ENCODE measurements at places on chromosomes 4 and X. TPM values are rescaled to one million over a fixed set of nuclear protein-coding genes. Genes with fewer than 3 reads are reported as not detected.
A peak's percentile ranks its signal among the peaks of the same experiment; 100 is the strongest.

PPAT gene
- total RNA-seq = 21.3 TPM

IQSEC2 gene
- 6.6 TPM for total RNA-seq

RRH gene
- total RNA-seq = 0.16 TPM

TMEM271 gene
- total RNA-seq = 0.21 TPM

GABRE gene
- total RNA-seq = 81.1 TPM

SCRG1 gene
- 2.4 TPM for total RNA-seq

CLNK gene
- total RNA-seq = 1.2 TPM

DNA sequence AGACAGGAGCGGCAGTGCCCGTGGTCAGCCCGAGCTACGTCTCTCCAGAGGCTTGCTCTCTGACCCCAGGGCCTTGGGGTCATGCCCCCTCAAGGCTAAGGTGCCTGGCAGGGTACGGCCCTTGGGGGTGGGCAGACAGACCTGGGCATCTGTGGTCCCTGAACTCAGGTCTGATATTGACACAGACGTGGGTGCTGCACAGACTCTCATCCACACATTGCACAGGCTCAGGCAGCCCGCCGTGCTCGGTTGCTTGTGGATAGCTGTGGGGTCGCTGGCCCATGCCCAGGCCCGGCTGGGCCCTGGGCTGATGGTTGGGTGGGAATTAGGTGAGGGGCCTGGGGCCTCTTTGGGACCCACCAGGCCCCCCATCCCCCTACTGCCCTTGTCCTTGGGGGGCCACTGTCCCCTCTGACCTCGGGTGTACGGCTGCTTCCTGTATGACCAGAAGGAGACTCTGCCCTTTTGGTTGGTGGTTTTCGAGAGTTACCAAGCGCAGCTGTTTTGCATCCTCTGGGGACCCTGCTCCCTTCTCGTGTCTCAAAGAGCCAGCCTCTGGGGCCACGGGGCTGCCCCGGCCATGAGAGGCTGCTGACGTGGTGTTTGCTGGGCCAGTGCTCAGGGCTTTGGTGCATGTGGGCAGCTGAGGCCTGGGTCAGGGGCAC lies 10.1 kb downstream of the FGFRL1 start:
- DNase-seq = no peak

GRCh38 chrX:30156880-30157560 lies 58.3 kb upstream of the MAGEB2 start:
- DNase-seq = no peak

DNA sequence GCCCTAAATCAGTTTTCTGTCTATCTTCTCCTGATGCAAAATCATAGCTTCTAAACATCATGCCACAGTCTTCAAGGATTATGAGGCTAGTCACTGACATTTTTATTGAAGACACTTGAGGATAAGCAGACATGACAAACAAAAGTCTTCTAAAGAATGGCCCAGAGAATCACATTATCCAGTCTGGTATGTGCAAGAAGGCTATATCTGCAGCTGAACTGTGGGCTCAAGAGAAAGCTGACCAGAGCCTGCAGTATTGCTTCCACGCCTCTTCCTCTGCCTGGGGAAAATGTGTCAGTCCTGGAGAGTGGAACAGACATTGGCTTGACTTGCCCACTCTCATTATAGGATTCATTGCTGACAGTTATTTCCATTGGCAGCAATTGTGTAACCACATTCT lies 553.5 kb downstream of the SPOCK3 start:
- DNase-seq = no peak

- DNase-seq = no peak
These were observed at the start of gene ANXA3 for GRCh38 chr4:78551420-78552351. Gene ANXA3 (plus strand): TSS chr4:78551770. CDS start chr4:78554474, 2,704 bp downstream.

- DNase-seq = no peak
These were observed 30.9 kb downstream of the BMP2K start for GRCh38 chr4:78806943-78807460.

- no peak for DNase-seq
These were observed 7.4 kb upstream of the TBC1D25 start for GRCh38 chrX:48532161-48532560.

- DNase-seq = no peak
These were observed 36.5 kb downstream of the SHOX start for GRCh38 chrX:666762-667720.

DNA sequence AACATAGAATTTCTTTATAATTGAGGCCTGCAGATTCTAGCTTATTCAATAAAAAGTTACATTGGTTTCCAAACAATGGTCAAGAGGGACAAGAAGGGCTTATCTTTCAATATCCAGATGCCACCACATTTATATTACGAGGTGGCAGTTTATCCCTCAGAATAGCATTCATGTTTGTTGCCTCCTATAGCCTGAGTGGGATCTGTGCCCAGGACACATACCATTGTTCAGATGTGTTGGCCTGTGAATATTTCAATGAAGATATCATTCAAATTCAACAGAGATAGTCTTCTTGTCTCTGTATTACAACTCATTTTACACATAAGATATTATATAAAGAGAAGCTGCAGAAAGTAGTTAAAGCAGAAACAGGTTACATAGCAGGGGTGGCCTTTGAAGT lies 20.5 kb downstream of the GLRB start:
- no peak for DNase-seq

DNA sequence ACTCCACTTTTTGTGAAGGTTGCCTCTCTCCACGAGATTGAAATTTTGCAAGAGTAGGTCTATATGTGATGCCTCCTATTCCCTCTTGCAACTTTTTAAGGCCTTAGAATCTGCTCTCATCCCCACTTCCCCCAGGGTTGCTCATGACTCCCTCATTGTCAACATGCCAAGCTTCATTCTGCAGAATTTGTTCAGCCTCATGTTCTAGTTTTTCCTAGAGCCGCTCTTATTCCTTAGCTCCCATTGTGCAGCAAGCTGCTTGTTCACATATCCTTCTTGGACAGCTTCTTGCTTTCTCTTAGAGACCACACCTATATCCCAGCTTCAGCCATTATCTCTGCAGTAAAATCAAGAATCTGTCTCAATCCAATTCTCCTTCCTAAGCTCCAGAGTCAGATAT lies 82.4 kb downstream of the CNGA2 start:
- no peak for DNase-seq

GRCh38 chr4:70722199-70722791 lies 531 bp downstream of the RUFY3 start:
- no peak for DNase-seq

DNA sequence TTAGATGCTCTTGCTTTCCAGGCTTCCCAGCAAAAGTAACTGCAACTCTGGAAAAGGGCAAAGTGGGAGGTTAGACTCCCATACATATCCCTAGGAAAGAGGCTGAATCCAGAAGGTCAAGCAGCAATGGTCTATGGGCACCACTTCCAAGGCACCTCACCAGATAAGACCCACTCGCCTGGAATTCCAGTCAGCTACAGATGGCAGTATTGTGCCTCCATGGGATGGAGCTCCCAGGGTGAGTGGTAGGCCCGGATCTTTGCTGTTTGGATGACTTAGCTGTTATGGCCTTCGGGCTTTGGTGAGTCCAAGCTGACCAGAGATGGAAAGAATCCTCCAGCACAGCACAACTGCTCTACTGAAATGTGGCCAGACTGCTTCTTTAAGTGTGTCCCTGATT lies 688.0 kb downstream of the PCDH19 start:
- DNase-seq = no peak

DNA sequence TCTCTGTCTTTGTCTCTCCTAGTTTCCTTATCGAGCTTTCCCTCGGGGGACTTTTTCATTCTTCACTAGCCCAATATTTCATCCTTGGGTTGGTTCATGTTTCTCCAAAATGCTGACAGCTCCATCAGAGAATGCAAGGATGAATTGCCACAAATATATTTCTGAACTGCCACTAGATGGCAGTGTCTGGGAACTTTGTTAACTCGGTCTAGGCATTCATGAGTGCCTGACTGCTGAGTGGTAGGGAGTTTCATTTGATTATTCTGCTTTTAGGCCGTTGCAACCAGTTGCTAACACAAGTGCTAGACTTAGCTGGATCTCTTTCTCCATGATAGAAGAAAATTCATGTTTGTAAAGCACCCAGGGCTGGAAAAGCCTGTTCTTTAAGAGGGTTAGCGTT lies 73.5 kb upstream of the RAP2C start:
- peak; percentile 4 for DNase-seq

DNA sequence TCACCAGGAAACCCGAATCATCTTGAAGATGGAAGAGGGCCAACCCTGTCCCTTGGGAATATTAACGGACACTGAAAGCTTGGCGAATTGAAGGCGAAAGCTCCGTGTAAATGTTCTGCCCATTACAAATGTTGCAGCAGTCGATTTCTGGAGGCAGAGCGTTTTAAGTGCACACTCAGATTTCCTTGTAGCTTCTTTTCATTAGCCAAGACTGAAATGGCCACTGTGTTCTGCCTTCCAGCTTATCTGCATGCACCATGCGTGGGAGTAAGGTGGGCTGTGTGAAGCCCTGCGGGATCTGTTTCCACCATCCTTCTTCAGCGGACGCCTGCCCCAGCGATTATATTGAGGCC lies 1.3 kb downstream of the SMIM20 start:
- no peak for DNase-seq

- DNase-seq = no peak
These were observed 43.0 kb downstream of the AMELX start for GRCh38 chrX:11336201-11336600.

- DNase-seq = no peak
These were observed 391.0 kb downstream of the RAB28 start for GRCh38 chr4:13093170-13093569.

GRCh38 chr4:15990570-15991285 lies 27.8 kb upstream of the FGFBP2 start:
- no peak for DNase-seq

DNA sequence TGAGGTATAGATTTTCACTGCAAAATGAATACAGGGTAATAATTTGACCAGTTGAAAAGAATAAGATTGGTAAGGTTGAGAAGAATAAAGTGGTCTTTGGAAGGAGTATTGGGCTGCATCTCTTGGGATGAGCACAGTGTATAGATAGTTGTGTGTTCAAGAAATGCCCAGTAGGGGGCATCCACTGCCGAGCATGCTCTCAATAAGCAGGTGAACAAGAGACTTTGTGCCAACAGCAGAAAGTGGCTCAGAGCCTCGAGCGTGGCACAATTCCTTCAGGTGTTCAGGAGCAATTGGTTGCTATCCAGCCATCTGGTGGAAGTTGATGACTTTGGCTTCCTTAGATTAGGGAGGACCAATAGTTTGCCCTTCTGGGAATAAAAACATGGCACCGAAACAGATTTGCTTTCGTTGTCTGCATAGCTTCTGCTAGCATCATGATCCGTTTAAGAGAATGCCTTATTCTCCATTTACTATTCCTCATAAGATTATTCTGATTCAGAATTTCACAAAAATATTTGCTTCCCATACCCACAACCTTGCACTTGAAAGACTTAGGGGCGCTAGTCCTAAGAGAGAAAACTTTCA lies 258.1 kb upstream of the NEIL3 start:
- DNase-seq = no peak

DNA sequence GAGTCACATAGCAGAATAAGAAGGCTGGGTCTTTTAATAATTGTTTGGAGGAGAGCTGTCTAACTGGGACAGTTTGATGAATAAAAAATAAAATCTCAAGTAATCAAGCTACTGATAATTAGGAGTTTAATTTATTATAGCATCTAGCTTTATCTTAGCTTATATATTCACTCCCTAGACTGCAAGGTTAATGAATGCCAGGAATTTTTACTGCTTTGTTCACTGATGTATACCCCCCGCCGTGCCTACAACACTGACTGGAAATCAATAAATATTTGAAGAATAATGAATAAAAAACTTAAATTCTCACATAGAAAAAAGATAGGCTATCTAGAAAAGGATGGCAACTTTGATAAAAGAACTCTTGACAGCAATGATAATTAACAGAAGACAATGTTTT lies 59.7 kb downstream of the IQCM start:
- no peak for DNase-seq

DNA sequence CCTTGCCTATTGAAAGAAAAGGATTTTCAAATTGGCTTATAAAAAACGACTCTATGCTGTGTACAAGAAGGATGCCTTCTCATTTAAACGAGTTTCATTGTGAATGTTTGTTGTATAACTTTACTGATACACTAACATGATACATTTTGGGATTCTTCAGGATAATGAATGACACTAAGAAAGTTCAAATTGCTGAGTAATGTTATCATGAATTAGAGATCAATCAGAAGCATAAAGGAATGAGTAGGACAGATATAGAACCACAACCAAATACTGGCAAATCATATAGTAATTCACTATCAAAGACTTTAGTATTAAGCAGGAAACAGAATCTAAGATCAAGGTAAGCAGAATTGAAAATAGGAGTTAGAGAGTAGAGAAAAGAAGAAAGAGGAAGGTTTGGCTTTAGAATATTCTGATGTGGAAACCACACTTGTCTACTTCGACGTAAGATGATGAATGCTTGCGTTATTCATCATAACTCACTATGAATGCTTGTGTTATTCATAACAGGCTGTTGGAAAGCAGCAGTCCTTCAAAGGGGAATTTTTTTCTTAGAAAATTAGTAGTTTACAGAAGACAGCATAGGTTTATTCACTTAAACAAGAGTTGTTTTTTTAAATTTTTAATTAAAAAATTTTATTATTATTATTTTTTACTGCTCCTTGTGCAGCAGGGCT lies 13.4 kb downstream of the CCDC158 start:
- DNase-seq = no peak
